Hematopoietic multipotent progenitor cell treated with erythropoietin and hydrocortisone succinate and interleukin-3 and kit ligand, for 4 days (in vitro differentiated cells): ENCODE measurements at places on chromosomes 4 and X.

DNA sequence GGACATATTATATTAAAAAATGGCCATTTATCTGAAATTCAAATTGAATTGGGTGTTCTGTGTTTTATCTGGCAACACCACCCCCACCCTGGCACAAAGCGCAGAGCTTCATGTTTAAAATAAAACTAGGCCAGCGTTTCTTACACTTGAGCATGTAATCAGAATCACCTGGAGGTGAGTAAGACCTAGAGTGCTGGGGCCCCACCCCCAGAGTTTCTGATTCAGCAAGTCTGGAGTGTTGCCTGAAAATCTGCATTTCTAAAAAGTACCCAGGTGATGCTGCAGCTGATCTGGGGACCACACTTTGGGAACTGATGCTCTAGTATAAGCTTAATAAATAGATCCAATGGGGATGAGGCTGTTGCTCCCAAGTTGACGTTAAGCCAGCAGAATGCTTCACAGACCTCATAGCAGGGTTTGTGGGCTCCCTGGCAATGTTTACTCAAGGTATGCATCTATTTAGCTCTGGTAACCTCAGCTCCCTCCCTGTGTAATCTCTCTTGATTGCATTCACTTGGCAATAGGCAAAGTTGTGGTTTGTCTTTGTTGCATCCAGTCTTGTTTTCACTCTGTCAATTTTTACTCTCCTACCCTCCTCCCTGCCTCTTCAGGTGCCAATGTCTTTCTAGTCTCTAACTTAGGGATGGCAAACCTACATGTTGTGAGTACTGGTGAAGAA, 99.8 kb upstream of the TEX13D start:
- DNase-seq = no peak

DNA sequence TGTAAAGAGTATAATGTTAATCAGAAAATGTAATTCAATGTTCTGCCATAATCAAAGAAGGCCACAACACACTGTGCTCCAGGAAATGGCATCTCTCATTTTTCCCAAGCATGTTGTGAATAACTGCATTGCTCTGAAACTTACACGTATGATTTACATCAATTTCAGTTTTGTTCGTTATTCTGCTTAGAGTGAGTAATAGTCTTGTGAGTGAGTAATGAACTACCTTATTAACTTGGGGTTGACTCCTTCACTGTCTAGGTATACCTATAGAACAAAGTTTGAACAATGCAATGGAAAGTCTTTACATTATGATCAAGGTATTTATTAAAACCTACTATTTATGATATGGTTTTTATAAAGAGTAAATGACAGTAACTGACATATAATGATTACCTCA, 17.8 kb upstream of the IBSP start:
- DNase-seq = no peak

- DNase-seq = no peak
Measured at GRCh38 chr4:47374477-47374876, 89.0 kb downstream of the COMMD8 start.

GRCh38 chrX:33190016-33190415, 21.3 kb downstream of the DMD start:
- no peak for DNase-seq

DNA sequence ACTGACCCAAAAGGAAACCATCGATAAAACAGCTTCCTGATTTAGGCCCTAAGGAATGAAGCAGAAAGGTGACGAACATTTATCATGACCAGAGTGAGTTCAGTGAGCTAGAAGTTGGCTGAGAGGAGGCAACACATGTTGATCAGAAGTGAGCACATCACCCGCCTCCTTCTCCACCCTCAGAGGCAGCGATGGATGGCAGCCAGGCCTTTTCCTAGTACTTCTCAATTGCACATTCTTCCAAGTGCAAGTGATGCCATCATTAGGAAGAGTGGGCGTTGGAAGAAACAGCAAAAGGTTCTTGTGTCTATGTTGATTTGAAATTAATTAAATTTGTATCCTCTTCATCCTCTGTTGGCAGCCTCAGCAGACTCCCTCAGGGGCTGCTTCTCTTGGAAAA, 51.7 kb downstream of the TMEM154 start:
- no peak for DNase-seq

DNA sequence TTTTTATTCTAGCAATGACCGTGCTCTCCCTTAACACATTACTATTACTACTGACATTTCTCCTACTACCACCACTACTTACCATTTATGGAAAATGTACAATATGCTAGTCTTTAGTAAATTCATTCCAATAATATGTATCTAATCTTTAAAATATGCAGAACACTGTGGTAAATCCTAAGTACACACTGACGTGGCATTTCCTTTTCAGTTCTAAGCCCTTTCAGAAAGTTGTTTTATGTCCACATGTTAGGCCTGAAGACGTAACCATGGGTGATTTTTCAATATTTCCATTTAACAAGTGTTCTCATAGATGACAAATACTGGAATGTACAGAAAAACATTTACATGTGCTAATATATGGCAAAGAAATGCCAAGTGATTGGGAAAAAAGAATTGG, 268.6 kb upstream of the SLIT2 start:
- DNase-seq = no peak

DNA sequence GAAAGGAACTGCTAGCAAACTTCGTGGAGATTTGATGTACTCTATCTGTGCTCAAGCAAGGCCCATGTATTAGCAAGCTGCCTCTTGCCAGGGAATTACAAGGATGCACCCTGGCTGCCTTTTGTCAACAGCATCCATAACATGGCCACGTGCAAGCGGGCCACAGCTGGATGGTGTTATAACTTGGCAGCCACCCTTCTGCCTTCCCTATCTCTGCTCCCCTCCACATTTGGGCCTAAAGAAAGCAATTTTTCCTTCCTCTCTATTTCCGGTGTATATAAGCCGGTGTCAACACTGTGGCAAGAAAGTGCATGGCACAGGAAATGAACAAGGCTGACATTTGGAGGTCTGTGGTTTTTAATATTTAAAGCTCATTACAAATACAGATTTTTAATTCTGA, 94.8 kb downstream of the CLNK start:
- peak; percentile 56 for DNase-seq

- DNase-seq = no peak
Measured at GRCh38 chr4:150859453-150859852, 155.6 kb downstream of the LRBA start.

DNA sequence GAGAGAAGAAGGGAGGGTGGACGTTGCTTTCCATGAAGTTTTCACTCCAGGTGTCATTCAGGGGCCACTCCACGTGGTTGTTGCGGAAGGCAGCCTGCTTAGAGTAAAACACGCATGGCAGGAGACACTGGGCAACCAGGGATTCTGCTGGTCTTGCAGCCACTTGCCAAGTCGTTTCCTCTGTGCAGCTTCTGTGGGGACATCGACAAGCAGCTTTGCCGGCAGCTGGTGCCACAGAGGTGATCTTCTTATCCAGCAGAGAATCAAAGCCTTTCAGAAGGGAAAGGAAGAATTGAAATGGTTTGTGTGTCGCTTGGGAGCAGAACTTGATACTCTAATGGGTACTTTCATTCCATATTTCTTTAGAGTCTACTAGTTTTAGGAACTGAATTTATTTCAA, 867.1 kb upstream of the TENM3 start:
- DNase-seq = no peak
